COLO829 (cell line): ENCODE measurements at places on chromosomes 2 and 18.
A peak's percentile ranks its signal among the peaks of the same experiment; 100 is the strongest.

DNA sequence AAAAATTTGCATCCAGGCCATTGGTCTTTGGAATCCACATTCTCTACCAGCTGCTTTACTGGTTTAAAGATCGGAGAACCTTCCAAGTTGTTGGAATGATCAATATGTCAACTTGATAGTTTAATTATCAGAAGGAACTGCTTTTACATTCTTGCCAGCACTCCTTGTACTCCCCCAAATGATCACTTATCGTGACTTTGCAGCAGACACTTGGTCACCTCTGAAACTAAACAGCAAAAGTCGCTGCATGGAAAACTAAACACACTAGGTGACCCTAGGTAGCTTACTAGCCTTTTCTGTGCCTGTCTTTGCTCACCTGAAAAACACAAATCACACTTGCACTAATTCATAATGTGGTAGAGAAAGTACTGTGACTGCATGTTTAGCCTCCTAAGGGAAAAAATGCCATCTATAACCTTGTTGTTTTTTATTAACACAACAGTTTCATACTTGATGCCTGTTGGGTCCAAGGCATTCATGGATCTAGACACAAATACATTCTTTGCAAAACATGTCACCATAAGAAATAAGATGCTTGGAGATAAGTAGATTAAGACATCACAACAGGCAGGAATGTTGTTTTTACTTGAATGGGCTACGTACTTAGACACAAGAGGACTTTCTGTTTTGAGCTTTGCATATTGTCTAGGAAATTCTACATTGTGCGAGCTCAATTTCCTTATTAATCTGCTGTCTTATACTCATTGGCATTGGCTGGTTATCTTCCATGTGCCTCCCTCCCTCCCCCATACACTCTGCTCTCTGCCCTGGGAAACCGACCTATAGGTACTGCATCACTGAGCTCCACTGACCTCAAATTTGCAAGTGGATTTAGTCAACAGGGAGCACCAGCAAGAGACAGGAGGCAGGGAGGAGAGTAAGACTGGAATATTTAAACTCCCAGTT lies 219.1 kb upstream of the STK17B start:
- DNase-seq: no peak

DNA sequence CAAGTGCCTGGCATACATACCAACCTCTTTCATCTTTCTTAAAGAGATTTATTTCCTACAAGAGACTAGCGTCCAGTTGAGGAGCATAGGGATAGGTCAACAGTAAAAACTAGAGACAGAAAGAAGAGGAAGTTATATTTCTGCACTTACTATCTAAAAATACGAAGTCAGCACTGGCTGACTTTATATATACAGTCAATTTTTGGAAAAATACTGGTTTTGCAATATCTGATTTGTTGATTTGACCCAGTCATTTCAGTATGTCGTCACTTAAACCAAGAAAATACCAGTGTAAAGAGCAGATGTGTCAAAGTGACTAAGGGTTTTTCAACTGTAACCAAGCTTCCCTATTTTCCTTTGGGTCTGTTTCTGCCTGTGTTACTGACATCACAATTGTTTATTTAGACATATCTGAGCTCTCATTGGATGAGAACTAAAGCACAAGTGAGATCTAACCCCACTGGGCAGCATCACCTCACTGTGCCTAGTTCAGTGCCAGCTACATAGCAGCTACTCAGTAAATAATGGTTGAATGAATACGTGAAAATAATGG lies 23.0 kb downstream of the CYTIP start:
- DNase-seq: no peak

DNA sequence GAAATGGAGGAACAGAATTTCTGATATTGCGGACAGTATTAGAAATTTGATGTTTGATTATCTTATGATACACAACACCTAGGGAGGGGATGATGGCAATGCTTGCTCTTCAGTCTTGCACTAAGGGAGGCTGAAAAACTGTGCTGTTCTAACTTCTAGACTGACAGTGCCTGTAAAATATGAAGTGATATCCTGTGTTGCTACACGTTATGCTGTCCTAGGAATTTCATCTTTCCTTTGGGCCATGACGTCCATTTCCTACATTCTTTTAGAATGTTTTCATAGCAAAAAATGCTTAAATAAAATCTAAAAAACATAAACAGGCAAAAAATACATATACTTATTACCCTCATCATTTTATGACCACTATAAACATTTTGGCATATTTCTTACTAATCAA lies 55.3 kb downstream of the OSBPL1A start:
- no peak for DNase-seq

DNA sequence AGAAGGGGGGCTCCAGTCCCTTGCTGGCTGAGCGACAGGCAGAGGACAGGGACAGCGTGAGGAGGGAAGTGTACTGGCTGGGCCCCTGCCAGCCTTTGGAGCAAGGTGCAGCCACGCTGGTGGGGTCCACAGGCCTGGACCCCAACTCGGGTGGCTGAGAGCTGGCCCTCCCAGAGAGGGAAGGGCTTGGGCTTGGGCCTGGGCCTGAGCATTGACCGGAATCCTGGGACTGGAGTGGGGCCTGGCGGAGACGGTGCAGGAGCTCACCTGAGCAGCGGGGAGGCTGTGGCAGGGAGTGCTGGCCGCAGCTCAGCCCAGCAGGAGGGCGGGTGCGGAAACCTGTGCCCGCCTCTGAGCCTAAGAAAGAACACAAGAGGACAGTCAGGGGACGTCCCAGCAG lies 27.9 kb downstream of the KCNIP3 start:
- DNase-seq: no peak

- DNase-seq: no peak
These were observed 58.4 kb downstream of the LRPPRC start for GRCh38 chr2:43937269-43937820.

DNA sequence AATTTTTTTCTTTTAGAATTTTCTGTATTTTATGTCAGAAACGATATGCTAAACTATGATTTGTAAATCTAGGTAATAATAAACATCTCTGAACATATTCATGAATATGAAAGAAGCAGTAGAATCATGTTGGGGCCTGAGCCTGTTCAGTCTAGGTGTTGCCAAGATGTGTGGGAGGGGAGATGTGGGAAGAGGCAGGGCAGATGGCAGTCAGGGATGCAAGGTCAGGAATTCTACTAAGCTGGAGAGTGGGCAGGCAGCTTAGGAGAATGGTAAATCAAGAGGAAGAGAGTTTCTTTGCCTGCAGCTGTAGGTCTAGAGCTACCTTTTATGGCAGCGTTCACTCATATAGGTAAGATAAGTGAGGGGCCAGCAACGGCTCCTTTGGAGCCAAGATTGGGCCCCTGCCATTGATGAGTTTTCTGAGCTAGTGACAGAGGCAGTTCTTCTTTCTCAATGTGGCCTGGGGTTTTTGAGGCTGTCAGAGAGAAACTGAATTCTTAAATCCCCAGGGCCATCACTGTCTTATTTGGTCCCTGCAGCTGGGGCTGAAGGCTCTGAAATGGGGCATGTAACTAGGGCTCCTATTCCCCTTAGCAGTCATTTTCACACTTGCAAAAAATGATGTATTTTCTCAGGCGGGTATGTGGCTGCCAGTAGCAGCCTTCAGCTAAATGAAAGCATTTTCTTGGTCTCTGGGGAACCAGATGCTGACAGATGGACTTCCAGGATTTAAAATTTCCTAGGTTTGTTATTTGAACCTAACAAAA lies 232.8 kb downstream of the PIK3C3 start:
- DNase-seq: no peak

DNA sequence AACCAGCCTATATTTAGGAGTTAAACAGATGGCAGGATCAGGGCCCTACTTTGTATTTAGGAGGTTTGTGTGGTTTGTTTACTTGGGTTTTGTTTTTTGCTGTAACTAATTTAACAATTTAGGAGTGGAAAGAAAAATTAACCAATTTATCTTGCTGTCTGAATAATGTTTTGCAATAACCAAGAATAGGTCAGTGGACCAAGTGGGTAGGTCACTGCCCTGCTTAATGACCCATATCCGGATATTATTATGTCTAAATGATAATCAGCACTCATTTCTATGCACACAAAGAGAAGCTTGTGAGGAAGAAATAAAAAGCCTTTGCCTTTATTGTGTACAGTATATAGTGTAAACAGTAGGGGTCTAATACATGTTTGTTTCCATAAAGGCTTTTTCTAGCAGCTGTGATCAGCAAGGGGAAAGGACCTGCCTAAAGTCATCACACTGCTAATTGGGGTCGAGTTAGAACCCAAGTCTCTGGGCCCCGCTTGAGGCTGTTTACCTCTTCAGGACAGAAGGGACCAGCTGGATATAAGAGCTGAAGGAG lies 76.6 kb downstream of the TGOLN2 start:
- DNase-seq: no peak

DNA sequence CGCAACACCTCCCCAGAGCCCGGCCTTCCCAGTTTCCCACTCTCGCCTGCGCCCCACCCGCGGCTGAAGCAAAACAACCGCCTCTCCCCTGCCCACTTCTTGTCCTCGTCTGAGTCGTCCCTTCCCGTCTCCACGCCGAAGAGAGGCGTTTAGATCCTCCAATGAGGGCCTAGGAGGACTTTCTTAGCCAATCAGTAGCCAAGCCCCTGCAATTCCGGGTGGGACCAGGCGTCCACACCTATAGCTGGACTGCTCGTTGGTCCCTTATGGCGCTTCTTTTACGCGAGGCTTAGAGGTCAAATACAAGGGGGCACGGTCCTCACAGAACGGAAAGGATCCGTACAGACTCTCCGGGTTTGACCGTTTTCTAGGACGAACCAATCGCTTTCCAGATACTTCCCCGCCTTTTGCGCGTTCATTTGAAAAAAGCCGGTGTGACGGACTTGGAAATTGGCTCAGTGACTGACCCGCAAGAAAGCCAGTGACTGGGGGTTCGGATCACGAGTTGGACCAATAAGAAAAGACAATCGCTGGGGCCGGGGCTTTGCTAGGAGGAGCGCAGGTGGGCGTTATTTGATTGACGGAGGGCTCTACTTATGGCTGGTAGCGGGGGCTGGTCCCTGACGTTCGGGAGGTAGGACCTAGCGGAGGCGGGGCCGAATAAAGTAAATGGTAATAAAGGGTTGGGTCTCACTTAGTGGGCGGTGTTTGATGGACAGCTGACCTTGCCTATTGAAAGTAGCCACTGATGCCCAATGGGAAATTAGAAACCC lies 581 bp upstream of the PPM1B start:
- peak; percentile 97 for DNase-seq

DNA sequence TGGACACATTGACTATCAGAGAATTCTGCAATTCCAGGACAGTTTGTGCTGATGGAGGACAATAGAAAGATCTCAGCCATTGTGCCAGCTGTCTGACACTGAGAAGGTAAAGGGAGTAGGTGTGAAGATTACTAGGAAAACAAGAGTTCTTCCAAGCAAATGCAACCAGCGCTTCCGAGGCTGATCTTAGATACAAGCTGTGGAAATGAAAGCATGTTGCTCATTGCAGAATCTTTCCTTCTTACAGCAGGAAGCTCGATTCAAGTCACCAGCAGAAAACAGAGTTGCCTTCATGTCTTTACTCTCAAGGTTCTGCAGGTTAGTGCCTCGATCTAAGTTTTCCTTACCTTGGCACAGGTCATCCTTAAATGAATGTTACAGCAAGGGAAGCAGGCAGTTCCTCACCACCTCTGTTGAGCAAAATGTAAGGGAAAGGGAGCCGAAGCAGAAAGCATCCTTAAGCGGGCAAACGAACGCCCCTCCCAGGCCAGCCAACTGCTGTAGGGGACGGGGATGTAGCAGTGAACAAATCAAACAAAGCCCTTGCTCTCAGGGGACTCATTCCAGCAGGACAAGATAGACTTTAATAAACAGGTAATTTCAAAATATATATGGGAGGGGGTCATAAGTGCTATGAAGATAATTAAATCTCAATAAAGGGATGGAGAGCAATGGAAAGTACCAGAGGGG lies 54.3 kb downstream of the MARCHF4 start:
- DNase-seq: no peak

GRCh38 chr18:55265984-55266383 lies 306.7 kb upstream of the CCDC68 start:
- no peak for DNase-seq

DNA sequence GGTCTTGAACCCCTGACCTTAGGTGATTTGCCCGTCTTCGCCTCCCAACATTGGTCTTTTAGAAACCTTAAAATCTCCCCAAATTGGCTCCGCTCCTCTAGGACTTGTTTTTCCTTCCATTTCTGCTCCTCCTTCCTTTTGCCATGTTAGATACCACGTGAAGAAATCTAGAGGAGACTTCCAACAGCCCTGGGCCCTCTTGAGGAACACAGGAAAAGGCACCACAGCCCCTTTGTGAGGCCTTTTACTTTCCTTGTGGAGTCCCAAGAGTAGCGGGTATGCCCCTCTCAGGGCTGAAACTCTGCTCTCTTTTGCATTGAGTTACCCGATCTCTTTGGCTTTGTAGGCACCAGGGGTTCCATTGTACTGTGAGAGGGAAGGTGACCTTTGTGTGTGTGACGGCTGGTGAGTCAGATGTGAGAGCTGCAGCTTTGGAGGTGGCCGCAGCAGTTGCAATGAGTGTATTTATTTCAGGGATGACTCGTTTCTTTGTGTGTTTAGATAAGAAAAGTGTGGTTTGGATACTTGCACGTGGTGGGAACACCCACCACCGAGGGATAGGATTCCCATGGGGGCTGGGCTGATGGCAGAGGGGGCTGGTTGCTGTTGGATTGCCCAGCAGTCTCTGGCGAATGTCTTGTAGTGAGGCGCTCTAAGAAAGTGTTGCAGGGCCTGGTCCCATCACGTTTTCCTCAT lies 218.4 kb upstream of the HS6ST1 start:
- DNase-seq: peak; percentile 75

DNA sequence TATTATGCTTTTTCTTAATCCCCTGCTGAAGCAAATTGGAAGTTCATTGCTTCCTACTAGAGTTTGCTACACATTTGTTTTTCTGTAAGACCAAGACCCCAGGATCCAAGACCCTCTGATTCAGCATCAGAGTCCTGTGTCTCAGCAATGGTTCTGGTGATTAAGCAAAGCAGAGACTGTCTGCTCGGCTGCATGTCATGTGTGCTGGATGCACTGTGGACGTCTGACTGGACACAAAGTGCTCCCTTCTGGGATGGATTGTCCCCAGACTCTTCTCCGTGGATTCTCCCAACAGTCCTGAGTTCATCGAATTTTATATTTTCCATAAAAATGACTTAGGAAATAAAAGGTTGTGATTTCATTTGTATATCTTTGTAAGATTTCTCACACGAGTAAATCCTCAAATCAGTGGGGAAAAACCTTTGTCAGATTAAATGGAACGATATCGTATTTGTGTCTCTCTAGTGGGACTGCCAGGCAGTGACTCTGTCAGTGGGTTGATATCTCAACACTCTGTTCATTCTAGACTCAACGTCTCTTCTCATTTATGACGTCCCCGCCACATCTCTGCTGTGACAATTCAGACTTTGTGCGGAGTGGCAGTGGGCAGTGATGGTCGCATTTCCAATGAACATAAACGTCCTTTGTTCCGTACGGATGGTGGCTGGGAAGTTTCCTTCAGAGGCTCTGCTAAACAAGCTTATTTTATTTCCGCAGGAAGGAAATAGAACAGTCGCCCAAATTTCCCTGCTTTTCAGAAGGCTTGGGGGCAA lies 58.6 kb downstream of the NCAPH start:
- DNase-seq: peak; percentile 58
